Progenitor cell of endocrine pancreas (in vitro differentiated cells): ENCODE measurements at places on chromosomes 5 and 9.
A peak's percentile ranks its signal among the peaks of the same experiment; 100 is the strongest.

GRCh38 chr5:141475625-141476131 is at the start of gene PCDHGC3:
Gene PCDHGC3 (plus strand): TSS chr5:141475966. CDS start chr5:141476117, 151 bp downstream.
- peak; percentile 65 for DNase-seq
- H3K4me3 ChIP-seq = peak within 1 kb of the TSS; percentile 92
- H3K36me3 ChIP-seq = peaks cover 8% of the 10 kb centered on the region
- peak within 1 kb of the TSS; percentile 95 for H3K27ac ChIP-seq
- peaks cover 7% of the 10 kb centered on the region for H3K4me1 ChIP-seq

GRCh38 chr9:121478816-121479676 is 20.6 kb downstream of the GGTA1 start:
- no peak overlapping the region for H3K4me3 ChIP-seq
- no peak overlapping the region for H3K27ac ChIP-seq
- H3K4me1 ChIP-seq = no peaks in the 10 kb centered on the region
- no peaks in the 10 kb centered on the region for H3K36me3 ChIP-seq

DNA sequence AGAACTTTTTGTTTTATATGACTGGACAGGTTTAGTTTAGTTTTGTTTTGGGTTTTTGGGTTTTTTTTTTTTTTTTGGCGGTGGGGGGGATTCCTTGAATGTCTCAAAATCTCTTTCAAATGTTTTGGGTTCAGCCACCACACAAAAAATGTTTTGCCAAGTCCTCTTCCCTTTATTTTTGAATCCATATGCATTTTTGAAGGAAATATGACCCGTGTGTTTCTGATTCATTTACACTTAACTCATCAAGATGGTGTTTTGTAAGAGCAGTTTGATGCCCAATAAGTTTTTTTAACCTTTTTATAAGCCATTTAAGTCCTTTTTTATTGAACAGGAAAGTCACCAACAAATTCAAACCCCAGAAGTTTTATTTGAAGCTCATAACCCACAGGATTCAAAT is 209.8 kb downstream of the CWC27 start:
- no peak overlapping the region for H3K4me3 ChIP-seq
- no peaks in the 10 kb centered on the region for H3K4me1 ChIP-seq
- no peak for DNase-seq
- no peaks in the 10 kb centered on the region for H3K27me3 ChIP-seq

- no peak overlapping the region for H3K4me3 ChIP-seq
- no peak overlapping the region for H3K27ac ChIP-seq
- peaks cover 8% of the 10 kb centered on the region for H3K27me3 ChIP-seq
- no peak for DNase-seq
- H3K36me3 ChIP-seq = no peaks in the 10 kb centered on the region
These were observed 394.9 kb downstream of the MED10 start for GRCh38 chr5:5983261-5983980.

DNA sequence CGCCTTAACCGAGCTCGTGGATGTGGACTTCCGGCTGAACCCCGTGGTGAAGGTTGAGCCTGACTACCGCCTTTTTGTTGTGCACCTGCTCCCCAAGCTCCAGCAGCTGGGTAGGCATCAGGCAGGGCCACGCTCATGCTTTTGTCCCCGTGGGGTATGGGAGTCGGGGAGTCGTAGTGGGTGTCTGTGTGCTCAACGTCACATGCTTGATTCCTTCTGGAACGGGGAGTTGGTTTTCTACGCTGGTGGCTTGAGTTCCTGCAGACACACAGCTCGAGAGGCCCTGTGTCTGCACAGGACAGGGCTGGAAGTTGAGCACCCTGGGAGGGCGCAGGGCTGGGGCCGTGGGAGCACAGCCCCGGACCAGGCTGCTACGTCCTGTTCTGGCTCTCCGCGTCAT is 8.0 kb downstream of the CEP72 start:
- H3K36me3 ChIP-seq = peaks cover 12% of the 10 kb centered on the region
- H3K4me1 ChIP-seq = no peaks in the 10 kb centered on the region
- H3K4me3 ChIP-seq = no peak overlapping the region
- H3K27ac ChIP-seq = no peak overlapping the region
- no peak for DNase-seq
